Kidney epithelial cell (primary cell): ENCODE measurements at places on chromosomes 11 and 22. TPM values are rescaled to one million over a fixed set of nuclear protein-coding genes. Genes with fewer than 3 reads are reported as not detected.

Gene ABCG4
- total RNA-seq: 0.13 and 0.82 TPM in 2 replicates

Gene PICK1
- 53.9 and 55.6 TPM in 2 replicates for total RNA-seq

Gene OSM
- total RNA-seq: not detected in 2 replicates

Gene SMDT1
- total RNA-seq: 7.1 and 16.3 TPM in 2 replicates

Gene MMP12
- total RNA-seq: 0.07 TPM in 1 of 2 replicates, not detected in the other

Gene SLC25A45
- 0.29 and 0.82 TPM in 2 replicates for total RNA-seq

DNA sequence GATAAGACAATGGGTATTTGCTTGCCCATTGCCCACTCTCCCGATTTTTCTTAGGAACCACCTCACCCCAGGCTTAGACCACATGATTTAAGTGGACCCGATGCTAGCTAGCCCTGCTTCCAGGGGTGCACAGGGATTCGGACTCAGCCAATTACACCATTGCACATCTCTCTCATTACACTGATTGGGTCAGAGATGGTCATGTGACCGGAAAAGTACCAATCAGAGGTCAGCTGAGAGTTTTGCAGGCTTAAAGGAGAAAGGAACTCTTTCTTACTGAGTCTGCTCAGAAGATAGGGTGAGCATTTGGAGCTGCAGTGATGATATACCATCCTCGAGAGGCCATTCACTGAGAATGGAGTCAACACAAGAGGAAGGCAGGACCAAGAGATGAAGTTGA, 12.2 kb upstream of the ANKK1 start:
- no peak for DNase-seq

DNA sequence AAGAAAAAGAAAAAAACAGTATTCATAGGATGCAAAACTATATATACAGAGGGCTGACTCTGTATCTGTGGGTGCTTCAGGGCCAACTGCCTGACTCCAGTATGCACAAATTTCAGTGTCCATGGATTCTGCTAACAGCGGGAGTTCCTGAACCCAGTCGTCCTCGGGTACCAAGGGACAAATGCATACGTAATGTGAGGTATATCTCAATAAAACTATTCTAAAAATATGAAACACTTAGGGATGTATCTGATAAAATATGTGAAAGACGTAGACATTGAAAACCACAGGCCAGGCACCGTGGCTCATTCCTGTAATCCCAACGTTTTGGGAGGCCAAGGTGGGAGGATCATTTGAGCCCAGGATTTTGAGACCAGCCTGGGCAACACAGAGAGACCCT, 13.9 kb upstream of the COMT start:
- DNase-seq: no peak

DNA sequence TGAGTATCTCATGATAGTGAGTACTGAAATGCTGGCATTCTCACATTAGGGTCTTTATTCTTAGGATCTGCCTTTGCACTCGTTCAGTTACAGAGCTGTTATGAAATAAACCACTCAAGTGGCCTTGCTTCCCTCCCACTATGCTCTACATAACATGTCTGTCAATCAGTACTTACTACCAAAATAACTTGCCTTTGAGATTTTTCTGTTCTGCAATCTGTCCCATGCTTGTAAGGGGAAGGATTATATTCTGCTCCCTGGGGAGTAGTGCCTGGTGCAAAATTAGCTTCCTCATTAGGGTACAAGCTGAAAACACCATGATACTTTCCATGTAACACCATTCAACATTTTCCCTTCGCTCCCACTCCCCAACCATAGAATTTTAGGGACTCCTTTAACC, 1.9 kb upstream of the GRAP2 start:
- DNase-seq: no peak

DNA sequence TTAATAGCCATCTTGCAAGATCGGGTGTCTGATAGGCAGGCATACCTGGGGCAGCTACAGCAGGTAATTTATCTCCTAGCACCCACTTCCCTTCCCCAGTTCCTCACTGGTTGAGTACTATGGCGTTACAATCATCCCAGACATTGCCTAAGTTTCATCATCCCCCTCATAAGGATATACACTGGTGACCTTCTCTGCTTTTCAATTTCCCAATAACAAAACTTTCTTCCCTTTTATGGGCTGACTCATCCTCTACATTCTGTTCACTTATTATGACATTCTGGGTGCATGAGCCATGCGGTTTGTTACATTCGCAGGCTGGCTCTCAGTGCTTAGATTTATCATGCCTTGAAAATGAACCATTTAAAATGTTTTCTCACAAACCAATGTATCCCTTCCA, 5.0 kb upstream of the MRPL11 start:
- DNase-seq: no peak

- DNase-seq: no peak
These were observed 19.1 kb upstream of the LINC01488 start for GRCh38 chr11:69462106-69462951.

DNA sequence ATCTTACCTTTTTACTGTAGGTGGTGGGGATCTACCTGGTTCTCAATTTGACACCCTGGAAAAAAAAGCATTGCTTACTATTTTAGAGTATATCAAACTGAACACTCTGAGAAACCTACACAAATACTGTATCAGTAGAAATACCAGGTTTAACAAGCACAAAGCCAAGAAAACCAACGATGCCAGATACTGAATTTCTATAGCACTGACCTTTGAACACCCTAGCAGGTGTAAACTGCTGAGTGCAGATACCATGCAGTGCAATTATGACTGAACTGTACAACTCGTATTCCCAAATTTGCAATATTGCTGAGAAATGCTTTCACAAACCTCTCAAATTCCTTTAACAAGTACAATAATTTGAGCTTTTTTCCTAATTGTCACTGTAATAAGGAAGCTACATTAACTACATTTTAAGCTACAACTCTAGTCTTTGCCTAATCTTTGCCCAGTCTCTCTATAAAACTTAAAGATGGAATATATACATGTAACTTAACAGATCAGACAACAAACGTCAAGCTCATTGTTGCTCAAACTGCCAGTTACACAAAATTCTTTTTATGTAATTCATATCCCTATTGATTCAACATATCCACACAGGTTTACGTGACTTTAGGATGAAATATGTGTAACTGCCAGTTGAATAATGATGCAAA, 8.9 kb downstream of the TAF1D start:
- no peak for DNase-seq

DNA sequence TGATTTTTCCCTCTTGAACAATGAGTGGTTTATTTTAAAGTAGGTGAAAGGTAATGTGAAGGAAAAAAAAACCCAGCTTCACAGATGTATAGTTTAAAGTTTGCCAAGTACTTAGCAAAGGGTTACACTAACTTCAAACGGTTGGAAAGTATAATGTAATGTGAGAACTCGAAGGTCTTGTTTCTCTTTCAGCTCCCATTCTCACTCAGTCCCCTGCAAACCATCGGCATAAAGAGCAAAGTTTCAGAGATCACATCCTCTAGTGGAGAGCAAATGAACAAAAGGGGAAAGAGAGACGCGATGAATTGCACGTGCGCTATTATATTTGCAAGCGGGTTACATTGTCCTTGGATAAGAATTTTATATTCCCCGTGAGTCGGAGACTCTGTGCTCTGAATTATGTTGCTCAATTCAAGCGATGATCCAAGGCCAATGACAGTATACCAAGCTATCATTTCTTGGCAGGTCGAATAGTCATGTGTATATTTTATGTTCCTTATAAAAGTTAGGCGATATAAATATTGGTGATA, 37.6 kb upstream of the BIRC3 start:
- DNase-seq: no peak

DNA sequence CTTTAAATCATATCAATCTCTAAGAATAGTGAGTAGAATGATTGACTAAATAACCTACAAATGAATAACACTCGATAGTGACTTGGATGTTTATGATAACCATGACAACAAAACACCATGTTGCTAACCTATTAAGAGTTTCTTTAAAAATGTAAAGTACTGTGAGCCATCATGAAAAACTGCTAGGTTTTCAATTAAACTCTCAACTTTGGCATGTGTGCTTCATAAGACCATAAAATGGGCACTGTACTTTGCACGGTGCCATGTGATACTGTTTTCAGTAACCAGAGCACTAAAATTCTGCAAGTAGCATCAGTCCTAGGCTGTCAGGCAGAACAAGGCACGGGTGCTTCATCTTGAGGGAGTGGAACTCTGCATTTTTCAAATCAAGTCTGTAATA, 96.2 kb upstream of the TRIM77 start:
- DNase-seq: no peak

DNA sequence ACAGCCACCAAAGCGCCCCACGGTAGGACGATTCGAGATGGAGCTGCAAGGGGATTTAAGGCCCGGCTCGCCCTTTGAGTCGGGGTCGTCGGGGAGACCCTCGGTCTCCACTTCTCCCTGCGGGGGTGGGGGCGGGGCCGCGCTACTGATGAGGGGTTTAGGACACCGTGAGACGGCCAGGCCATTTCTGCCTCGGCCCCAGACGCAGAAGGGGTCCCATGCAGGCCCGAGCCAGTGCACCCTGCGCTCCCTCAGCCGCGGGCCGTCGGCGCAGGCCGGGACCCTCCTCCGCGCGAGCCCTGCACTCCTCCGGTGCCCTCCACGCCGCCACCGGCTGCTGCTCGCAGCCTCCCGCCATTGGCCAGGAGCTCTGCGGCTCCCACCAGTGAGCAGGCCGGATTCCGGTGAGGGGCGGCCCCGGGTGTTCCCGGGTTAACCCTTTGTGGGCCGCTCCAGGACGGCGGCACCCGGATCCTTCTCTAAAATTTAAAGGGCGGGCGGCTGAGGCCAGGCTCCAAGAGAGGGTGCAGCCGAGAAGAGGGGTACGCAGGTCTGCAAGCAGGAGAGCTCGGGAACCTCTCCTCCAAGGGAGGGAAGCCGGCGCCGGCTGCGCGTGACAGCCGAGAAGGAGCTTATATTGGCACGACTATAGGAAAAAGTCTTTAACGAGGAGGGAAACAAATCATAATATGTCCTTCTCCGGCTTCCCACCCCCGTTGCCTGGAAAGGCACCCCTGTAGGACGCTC, 18.0 kb downstream of the CREB3L1 start:
- no peak for DNase-seq

DNA sequence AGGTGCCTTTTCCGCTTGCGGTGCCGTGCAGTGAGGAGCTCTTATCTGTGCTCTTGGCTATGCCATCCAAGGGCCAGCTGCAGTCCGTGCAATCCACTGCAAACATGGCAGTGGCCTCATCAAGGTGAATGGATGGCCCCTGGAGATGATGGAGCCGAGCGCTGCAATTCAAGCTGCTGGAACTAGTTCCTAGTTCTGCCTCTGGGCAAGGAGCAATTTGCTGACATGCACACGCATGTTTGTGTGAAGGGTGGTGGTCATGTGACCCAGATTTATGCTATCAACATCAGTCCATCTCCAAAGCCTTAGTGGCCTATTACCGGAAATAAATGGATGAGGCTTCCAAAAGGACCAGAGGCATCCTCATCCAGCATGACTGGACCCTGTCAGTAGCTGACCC, 3.1 kb upstream of the EHD1 start:
- no peak for DNase-seq

DNA sequence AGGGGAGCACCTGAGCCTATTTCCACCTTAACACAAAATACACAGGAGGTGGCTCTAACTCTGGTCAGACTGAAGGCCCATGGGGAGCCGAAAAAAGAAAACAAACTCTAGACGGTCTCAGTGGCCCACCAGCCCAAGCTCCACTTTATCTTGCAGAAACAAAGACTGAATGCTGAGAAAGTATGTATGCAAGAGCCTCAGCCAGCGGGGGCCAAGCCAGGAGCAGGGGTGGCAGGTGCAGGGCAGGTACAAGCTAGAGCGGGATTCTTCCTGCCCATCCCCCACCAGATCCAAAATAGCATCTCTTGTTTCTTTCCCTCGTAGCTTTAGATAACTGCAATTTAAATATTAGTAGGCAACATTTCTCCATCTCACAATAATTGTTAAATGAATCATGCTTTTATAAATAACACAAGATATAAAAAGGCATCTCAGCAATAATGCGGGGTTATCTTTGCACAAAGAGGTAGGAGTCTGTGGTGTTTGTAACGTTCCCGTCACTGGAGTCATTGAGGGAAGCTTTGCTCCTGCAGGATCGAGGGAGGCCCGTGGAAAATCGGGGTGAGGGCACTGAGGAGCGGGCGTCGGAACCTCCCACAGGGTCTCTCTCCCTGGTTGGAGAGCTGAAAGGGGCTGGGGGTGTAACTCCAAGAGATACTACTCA, 418.0 kb downstream of the SHANK2 start:
- DNase-seq: no peak

DNA sequence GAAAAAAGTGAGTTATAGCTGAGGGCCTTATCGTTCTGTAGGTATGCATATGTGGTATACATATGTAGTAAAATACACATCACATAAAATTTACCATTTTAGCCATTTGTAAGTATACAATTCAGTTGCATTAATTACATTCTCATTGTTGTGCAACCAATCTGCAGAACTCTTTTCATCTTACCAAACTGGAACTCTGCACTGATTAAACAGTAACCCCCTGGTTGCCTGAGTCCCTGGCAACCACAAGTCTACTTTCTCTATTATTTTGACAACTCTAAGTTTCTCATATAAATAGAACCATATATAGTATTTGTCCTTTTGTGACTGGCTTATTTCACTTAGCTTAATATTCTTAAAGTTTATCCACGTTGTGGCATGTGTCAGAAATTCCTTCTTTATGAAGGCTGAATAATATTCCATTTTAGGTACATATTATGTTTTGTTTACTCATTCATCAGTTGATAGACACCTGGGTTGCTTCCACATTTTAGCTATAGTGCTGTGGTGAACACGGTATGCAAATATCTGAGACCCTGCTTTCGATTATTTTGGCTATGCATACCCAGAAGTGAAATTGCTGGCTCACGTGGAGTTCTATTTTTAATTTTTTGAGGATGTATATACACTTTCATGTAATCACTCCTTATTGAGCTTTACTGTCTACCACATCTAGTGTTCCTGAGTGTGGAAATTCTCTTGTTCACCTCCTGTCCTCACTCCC, 1.6 kb upstream of the DDX10 start:
- DNase-seq: no peak
